ENCODE measurements at places on chromosomes 3 and 15.

DNA sequence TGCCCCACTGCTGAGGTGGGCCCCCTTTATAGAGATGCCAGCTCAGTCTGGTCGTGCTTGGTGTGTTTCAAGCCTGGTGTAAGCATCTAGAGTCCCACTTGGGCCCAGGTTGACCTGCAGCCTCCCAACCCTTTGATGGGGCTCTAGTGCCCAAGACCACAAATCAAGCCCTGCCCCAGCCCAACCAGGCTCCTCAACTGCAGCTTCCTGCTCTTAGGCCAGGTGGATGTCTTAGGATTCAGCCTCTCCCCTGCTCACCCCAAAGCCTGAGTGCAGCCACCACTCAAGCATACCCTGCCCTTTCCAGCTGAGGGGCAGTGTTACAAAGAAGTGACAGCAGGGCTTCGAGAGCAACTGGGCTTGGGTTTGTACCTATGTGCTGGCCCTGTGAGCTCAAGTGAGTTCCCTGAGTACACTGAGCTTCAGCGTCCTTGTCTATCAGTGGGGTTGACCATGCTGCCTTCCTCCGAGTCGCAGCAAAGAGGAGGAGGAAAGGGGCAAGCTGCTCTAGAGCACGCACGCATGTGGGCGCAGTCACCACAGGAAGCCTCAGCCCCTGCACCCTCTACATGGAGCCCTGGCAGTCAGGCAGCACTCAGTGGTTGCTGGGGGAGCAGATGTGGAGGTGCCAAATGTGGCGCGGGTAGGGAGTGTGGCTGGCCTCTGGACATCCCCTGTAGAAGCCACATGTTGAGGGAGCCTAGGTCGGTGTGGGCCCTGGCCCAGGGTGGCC is 120.7 kb downstream of the EEFSEC start:
- no peak for DNase-seq

GRCh38 chr3:146124126-146124801 is 36.7 kb downstream of the PLOD2 start:
- no peak for DNase-seq

GRCh38 chr3:39601241-39601640 is 133.8 kb downstream of the MOBP start:
- no peak for DNase-seq

- DNase-seq, result no peak
Observed at GRCh38 chr3:157436583-157437291, at the start of gene PTX3. Gene PTX3, plus strand, starts transcription at chr3:157436850. Its CDS starts 84 bp downstream, at chr3:157436934.

DNA sequence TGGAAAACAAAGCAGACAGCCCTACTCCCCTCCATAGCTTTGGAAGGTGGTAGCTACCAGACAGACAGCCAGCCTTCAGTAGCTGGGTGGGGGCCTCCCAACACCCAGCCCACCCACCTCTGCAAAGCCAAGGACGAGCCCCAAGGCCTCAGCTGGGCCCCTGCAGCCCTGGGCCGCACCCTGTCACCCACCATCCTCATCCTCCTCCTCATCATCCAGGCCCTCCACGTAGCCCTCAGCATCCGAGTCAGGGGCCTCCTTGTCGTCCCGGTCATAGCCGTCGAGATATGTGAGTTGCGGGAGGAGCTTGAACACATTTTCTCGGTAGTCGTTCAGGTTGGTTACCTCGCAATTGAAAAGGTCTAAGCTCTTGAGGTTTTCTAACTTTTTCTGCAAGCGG is 36.5 kb downstream of the ANP32A start:
- no peak for DNase-seq

DNA sequence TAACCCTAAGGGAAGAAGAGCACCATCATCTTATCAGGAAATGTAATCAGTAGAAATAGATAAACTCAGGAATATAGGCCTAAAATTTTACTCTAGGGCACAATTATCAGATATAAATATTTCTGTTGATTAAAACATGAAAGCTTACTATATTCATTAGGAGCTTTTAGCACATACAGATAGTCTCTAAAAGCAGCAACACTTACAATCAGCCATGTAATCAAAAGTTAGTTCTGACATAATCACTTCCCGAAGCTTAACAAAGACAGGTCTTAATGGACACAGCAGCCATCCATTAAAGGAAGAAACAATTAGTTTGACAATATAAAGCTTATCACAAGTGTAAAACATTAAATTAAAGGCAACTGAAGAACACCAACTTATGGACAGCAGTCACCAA is 30.6 kb downstream of the DCLK3 start:
- no peak for DNase-seq

DNA sequence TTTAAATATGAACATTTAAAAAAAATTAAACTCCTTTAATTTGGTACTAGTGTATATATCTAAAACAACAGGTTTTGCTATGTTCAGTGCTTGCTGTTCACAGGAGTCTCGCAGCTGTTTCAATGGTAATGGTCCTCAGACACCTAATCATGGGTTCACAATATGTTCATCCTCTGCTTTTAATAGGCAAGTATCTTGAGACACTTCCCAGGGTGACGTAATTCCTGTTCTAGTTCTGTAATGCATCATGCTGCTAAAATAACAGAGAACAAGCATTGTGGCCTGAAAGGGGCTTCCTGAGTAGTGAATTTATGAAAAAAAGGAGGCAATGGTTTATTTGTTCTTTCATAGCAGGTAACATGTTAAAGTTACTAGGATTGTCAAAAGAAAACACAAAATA is 625.2 kb upstream of the GBE1 start:
- no peak for DNase-seq

GRCh38 chr3:184334470-184335158 is 2.8 kb upstream of the FAM131A start:
- DNase-seq, result no peak

DNA sequence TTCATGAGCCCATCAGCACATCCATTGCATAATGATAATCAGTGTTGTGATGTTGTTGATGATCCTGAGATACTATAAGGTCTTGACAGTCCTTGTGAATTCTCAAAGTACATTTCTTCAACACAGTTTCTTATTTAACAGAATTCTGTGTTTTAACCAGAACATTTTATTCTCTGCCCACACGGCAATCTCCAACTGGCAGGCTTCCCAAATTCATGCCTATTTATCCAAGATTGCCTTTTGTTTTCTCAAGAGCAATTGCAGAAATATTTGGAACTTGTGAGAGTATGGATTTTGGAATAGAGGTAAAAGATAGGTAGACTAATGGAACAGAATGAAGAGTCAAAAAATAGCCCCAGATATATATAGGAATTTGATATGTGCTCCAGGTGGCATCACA is 116.0 kb downstream of the UACA start:
- no peak for DNase-seq

DNA sequence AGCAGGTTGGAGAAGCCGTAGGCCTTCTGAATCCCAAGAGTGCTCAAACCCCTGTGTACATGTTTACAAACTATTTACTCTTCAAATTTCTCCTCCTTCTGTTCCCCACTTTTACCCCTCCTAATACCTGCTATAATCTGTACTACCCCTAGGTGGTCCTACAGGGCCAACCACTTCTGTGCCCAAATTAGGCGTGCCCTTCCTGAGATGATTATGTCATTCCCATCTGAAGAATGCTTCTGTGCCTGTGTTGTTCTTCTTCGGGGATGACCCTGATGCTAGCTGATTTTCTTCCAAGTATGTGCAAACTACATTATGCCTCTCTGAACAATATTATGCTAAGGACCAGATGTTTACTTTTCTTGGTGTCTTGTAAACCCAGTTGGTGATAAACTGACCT is 20.5 kb downstream of the RBP2 start:
- no peak for DNase-seq

GRCh38 chr3:129936757-129937156 is 37.8 kb upstream of the TRH start:
- DNase-seq, result peak; percentile 64
